Amniotic epithelial cell (primary cell): ENCODE measurements at places on chromosomes 2 and 18.
A peak's percentile ranks its signal among the peaks of the same experiment; 100 is the strongest.

GRCh38 chr2:223227338-223227737, 175.3 kb downstream of the KCNE4 start:
- DNase-seq = no peak

DNA sequence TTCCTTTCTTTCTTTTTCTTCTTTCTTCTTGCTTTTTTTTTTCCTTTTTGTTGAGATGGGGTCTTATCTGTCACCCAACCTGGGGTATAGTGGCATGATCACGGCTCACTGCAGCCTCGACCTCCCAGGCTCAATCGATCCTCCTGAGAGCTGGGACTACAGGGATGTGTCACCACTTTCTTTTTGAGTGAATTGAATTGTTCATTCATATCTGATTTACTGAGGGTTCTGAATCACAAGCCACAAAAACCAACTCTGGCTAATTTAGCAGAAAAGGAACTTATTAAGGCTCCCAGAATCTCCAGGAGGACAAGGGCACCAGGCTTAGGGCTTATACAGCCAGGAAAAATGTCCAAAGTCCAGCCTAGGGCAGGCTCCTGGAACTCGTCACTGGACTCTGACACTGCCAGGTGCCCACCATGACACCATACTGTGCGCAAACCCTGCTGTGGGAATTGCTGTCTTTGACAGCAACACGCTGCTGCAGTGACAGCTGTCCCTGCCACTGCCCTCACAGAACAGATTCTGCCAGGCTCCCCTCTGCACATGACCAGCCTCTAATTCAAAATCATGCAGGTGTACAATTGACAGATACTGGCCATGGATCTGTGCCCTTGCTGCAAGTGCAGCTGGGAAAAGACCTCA, 42.9 kb upstream of the EML6 start:
- DNase-seq = peak; percentile 39

DNA sequence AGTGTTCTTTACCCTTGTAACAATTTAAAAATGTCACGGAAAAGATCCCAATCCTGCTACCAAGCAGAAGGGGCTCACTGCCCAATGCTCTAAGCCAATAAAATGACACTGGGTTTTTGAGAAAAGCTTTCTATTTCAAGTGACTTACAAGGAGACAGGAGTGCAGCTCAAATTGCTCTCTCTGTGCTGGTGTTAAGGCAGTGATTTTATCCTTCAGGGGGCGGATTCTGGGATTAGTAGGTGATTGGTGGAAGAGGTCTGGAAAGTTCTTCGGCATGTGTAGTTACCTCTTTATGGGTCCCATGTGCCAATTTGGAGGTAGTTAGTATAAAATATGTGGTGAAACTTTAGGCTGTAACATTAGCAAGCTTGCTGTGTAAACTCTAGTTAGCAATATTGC, 27.4 kb upstream of the MCM6 start:
- no peak for DNase-seq

GRCh38 chr2:42777883-42778805, 14.2 kb upstream of the OXER1 start:
- DNase-seq = peak; percentile 12

GRCh38 chr2:175282886-175283285, 101.4 kb upstream of the ATP5MC3 start:
- DNase-seq = no peak

DNA sequence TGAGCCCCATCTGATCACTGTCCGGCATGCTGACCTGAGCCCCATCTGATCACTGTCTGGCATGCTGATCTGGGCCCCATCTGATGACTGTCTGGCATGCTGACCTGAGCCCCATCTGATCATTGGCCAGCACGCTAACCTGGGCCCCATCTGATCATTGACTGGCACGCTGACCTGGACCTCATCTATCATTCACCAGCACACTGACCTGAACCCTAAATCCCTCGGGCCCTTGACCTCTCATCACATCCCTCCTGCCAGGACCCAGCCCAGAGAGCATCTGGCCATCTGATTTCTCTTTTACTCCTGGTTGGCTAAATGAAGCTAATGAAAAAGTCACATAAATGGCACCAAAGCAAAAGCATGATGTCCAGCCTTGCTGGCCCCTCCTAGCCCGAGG, 207.1 kb downstream of the NDUFA10 start:
- no peak for DNase-seq

- no peak for DNase-seq
Observed at GRCh38 chr2:230809677-230810251, 55.0 kb upstream of the ITM2C start.
